ENCODE measurements at places on chromosomes 4 and X. TPM values are rescaled to one million over a fixed set of nuclear protein-coding genes. Genes with fewer than 3 reads are reported as not detected.

GRCh38 chrX:47751670-47752069 lies 85.0 kb upstream of the ZNF81 start:
- DNase-seq: peak; percentile 45

DNA sequence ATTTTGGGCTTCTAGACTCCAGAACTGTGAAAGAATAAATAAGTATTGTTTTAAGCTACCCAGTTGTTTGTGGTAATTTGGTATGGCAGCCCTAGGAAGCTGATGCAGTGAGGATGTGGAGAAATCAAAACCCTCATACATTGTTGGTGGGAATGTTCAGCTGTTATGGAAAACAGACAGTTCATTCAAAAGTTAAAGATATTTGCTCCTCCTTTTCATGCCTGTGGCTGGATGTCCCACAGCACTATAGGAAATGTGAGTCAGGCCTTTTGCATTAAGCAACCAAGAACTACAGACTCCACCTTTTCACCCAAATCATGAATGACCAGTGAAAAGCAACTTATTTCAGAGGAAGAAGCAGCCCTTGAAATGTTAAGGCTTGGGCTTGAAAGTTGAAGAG lies 6.7 kb downstream of the BBS12 start:
- no peak for DNase-seq

DNA sequence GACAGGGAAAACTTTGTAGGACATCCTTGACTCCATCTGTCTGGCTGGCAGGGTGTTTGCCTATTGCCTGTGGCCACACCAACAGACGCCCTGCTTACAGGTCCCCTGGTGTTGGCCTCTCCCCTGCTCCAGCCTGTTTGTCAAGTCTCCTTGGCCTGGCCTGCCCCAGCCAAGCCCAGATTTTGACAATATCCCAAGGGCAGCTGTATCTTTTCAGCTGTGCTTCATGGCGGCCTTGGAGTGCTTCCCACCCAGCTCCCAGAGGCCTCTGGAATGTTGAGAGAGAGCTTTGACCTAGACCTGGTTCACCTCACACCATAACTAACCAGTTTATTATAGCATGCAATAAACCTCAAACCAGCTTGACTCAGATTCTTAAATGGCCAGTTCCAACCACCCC lies 204.0 kb upstream of the NHS start:
- DNase-seq: no peak

DNA sequence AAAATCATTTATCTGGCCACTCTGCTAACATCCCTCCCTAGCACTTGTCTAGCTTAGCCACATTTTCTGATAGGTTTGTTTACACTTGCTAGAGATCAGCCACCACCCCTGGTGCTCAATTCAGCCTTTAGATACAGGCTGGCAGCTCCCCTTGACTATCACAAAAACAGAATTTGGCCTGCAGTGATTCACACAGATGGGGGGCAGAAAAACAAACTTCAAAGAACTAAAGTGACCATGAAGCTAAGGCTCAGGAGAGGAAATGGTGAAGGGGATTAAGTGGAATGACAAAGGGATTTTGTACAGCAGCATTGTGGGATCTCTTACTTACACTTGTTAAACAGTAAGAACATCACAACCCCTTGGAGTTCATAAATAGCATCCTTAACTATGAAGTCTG lies 1718.0 kb upstream of the PCDH7 start:
- no peak for DNase-seq

- DNase-seq: no peak
Observed at GRCh38 chr4:17613761-17614415, 553 bp upstream of the MED28 start.

DNA sequence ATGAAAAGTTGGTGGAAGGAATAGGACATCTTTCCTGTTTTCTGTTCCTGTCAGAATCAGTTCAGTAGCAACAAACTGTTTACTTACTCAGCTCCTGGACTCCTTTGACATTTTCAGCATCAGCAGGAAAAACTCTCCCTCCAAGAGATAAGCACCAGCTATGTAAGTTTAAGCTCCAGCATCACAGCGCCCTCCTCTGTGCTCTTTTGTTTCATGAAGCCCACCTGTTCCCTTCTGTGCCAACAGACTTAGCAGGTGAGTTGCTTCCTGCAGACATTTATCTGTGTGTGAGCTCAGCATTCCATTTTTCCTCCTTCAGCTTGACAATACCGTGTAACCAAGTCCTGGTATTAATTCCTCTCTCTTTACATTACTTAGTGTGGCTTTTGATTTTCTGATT lies 644.1 kb upstream of the AGA start:
- peak; percentile 51 for DNase-seq

The MUC7 gene
- not detected for polyA plus RNA-seq

GRCh38 chr4:1593458-1593857 lies 90.7 kb downstream of the FAM53A start:
- no peak for DNase-seq

The HERC5 gene
- 2.7 TPM for polyA plus RNA-seq

- no peak for DNase-seq
Observed at GRCh38 chr4:16809064-16809463, 89.4 kb downstream of the LDB2 start.

The TRIML2 gene
- not detected for polyA plus RNA-seq

DNA sequence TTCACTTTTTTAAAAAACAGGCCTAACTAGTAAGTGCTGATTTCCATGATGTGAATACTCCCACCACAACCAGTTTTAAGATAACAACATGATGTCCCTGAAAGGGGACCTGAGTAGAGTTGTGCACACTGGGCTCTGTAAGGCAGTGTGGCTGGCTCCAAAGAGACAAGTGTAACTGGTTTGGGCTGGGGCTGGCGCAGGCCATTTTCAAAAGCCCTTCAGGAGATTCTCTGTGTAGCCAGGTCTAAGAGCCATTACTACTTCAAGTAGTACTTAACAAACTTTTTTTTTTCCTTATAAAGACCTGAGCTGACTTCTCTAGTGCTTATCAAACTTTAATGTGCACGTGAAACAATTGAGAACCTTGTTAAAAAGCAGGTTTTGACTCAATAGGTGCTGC lies 4.3 kb downstream of the QRFPR start:
- no peak for DNase-seq

The CSN1S1 gene
- polyA plus RNA-seq: not detected

The STARD8 gene
- 2.6 TPM for polyA plus RNA-seq

- DNase-seq: no peak
Observed at GRCh38 chr4:37749398-37749988, 63.3 kb upstream of the RELL1 start.

GRCh38 chr4:74203467-74203866 lies 45.5 kb downstream of the MTHFD2L start:
- DNase-seq: no peak

The TRAPPC11 gene
- 28.9 TPM for polyA plus RNA-seq

The GLRB gene
- 3.6 TPM for polyA plus RNA-seq

The PJA1 gene
- 36.9 TPM for polyA plus RNA-seq

The MPP1 gene
- polyA plus RNA-seq: 86.4 TPM

The PDZD4 gene
- 10.5 TPM for polyA plus RNA-seq

DNA sequence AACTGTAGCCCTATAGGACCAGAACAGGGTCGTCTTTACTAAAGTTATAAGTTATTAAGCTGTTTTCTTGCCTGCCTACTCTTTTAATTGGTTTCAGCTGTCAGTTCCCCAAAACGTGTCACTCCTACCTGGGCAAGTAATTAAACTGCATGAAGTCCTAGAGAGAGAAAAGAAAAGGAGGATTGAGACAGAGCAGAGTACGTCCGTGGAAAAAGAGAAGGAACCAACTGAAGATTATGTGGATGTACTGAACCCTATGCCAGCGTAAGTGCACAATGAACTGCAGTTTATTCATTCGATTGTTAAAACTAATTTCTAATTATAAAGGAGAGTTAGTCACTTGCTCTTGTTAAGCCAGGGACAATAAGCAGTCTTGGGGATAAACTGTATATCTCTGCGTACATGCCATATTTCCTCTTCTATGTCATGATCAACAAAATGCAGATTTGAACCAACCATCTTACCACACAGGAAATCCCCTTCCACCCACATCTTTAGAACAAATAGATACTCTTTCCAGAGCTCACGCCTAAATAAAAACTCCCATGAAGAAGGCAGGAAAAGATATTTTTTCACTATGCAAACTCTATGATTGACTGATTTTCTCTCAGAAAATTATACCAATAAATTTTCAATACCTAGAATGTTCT lies 22.8 kb downstream of the STAP1 start:
- DNase-seq: no peak

The SETD7 gene
- polyA plus RNA-seq: 6.1 TPM

The PGK1 gene
- polyA plus RNA-seq: 276 TPM

- DNase-seq: no peak
Observed at GRCh38 chr4:184151988-184152485, 65.6 kb downstream of the ENPP6 start.

DNA sequence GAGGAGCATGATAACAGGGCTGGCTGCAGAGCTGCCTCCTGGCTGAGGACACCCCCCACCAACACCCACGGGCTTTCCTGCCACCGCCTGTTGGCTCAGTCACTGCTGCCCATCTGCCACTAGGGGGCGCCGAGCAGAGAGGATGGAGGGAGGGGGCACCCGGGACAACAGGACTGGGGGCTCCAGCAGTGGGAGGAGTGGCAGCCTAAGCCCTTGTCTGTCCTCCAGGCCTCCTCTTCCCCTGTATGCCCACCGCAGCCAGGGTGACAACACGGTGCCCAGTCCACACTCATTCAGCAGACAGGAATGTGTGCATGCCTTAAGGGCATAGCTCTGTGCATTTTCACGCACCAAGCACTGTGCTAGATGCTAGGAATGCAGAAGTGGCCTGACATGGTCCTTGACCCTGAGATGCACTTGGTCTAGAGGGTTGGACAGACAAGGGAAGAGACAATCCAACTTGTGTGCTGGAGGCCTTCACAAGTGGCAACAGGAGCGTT lies 149.9 kb downstream of the AMMECR1 start:
- DNase-seq: no peak

The ATP2B3 gene
- polyA plus RNA-seq: 1.6 TPM

DNA sequence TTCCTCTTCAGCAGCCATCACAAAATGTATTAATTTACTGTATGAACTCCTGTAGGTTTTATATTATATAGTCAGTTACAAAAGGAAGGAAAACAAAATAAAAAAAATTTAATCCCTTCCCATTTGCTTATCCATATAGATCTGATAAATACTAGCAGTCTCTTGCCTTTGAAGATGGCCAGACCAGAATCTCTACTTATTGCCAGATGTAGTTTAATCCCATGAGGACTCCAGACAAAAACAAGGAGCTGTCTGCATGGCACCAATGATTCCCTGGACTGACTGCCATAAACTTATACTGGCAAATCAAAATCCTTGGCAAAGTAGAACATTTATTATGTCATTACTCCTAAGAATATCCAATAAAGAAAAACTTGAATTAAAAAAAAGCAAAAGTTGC lies 223.3 kb upstream of the MAB21L2 start:
- no peak for DNase-seq

The ASB12 gene
- 0.52 TPM for polyA plus RNA-seq

The ETDA gene
- polyA plus RNA-seq: not detected

Data from large intestine (tissue), 12 donors.